ENCODE measurements at places on chromosomes 12 and 14.

- peak; percentile 34 for DNase-seq
Observed at GRCh38 chr14:67837011-67837624, 17.5 kb downstream of the RAD51B start.

DNA sequence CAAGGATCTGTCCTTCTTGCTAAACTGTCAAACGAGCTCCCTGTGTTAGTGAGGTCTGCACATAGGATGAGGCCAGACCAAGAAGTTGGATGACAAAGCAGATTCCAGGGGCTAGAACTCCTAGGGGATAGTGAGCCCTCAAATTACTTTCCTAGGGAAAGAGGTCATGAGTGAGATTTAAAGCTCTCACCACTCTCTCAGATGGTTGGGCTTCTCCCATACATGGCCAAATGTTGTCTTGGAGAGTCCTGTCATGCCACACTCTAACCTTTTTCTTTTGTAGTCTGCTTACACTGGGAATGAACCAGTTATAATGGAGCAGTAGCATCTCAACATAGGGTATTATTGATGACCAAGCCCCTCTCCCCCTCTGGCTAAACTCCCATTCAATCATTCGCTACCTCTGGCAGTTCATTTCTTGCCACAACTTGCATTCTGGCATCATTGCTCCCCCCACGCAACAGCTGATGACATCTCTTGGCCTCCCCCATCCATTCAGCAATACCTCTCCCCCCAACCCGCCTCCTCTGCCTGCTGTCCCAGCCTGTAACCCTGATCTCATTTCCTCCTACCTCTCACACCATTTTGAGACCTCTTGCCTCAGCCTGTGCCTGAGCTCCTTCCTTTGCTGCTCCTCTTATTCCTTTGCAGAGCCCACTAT, 64.7 kb upstream of the CISTR start:
- no peak for DNase-seq

- no peak for DNase-seq
Observed at GRCh38 chr12:110556705-110557104, 26.4 kb downstream of the PPTC7 start.

DNA sequence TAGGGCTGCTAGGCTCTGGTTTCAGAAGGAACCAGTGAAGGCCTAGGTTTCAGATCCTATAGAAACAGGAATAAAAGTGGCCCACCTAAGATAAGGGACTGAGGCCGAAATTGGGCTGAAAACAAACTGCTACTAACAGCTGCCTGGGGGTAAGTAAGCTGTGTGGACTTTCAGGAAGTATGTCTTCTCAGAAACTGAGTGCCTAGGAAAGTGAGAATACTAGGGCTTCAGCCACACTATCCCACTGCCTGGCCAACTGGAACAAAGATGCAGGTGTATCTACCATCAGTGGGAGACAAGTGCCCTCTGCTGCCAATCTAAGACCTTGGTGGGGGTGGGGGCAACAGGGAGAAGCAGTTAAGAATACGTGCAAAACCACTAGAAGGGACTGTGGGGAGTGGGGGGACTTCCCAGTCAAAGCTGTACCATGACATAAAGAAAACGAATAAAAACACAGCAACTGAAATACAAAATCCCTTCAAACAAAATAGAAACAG, 82.5 kb downstream of the MED13L start:
- peak; percentile 79 for DNase-seq

DNA sequence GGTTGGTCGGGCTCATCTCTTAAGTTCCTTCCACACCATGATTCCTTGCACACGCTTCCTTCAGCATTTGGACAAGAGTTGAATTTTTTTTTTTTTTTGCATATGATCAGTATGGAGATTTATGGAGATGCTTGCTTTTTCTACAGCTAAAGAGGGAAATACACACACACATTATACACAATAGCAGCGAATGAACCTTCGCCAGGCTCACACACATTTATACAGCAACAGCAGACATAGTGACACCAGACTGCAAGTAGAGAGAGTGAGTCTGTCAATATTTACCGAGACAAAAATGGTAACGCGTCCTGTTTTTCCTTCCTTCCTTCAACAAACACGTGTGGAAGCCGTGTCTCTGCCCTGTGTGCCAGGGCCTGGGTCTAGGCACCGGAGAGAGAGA, 897.9 kb downstream of the BCL11B start:
- no peak for DNase-seq

- no peak for DNase-seq
Observed at GRCh38 chr12:67798768-67799167, 150.2 kb downstream of the DYRK2 start.

DNA sequence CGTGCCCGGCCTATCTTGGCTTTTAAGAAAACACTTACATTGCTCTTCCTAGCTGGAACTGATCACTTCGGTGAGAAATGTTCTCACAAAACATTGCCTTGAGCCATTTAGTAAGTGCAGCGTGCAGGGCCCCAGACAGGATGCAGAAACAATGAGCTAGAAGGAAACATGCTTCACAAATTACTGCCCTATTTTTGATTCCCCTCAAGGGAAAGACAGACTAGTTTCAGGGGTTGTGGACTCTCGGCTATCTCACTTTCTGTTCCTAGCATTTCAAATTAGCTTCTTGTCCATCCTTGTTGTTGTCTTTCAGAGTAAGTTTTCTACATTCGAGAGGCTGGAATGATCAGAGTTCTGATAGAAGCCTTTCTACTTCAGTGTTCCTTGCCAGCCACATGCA, 21.6 kb downstream of the TGFB3 start:
- DNase-seq = peak; percentile 78

GRCh38 chr12:112803620-112804282, 12.2 kb downstream of the RPH3A start:
- DNase-seq = no peak

- no peak for DNase-seq
Observed at GRCh38 chr14:44961151-44961553, 595 bp downstream of the KLHL28 start.

DNA sequence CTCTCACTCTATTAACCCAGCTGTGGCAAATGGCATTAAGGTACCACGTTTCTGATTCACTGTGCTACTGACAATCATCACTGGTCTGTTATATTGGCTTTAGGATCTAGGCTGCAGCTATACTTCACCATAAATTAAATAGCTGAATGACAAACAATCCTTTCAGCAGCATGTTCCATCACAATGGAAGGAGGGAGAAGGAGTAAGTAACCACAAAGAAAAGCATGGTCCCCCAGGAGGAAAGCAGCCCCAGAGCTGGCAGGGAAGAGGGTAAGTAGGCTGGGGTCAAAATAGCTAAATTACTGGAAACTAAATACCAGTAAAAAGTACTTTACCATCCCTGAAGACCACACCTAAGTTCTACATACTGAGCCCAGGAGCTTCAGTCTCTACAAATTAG, 2.8 kb downstream of the ARMH4 start:
- DNase-seq = no peak

- no peak for DNase-seq
Observed at GRCh38 chr12:19208456-19208855, 78.9 kb downstream of the PLEKHA5 start.

- DNase-seq = no peak
Observed at GRCh38 chr12:49335118-49335954, 1.7 kb downstream of the C1QL4 start.

GRCh38 chr12:59632408-59632807, 36.6 kb downstream of the SLC16A7 start:
- no peak for DNase-seq

- no peak for DNase-seq
Observed at GRCh38 chr12:1851151-1851701, 30.9 kb downstream of the LRTM2 start.

GRCh38 chr12:71636704-71637115, 26.9 kb downstream of the ZFC3H1 start:
- DNase-seq = peak; percentile 12

DNA sequence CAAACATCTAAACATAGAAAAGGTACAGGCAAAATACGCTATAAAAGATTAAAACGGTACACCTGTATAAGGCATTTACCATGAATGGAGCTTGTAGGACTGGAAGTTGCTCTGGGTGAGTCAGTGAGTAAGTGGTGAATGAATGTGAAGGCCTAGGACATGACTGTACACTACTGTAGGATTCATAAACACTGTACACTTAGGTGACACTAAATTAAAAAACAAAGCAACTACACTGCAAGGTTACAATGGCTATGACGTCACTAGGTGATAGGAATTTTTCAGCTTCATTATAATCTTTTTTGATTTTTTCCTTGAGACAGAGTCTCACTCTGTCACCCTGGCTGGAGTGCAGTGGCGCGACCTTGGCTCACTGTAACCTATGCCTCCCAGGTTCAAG, 269.2 kb downstream of the KSR2 start:
- no peak for DNase-seq

GRCh38 chr14:89266754-89267153, 150.3 kb downstream of the FOXN3 start:
- no peak for DNase-seq

DNA sequence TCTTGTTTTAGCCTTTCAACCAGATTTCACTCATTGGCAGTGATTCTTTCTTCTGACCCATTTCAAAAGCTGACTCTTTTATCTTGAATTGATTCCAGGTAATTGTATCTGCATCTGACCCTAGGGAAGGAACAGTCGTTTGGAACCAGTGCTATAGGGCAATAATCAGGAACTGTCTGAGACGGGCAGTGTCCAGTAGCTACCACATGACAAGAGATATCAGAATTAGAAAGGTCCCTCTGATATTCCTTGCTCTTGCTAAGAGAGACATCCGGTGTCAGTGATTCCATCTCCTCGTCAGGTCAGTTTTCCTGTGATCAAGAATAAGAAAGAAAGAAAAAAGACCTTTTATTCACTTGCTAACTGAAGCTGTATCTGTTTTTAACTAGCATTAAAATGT, 47.8 kb upstream of the PDE3A start:
- DNase-seq = no peak

DNA sequence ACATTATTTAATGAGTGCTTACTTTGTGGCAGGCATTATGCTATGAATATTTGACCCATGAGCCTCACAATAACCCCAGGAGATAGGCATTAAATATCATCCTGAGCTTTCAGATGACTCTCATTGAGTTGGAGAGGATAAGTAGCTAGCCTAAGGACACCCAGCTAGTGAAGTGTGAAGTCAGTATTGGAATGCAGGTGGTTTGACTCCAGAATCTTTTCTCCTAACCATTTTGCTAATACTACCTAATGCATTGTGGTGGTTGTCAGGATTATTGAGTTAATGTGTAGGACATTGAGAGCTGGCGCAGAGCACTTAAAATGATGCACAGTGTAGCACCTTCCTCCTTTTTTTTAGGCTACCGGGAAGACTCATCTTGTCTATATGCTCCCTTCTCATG, 3.8 kb upstream of the CDKL1 start:
- no peak for DNase-seq

GRCh38 chr12:66692170-66692569, 13.3 kb upstream of the GRIP1 start:
- DNase-seq = no peak

GRCh38 chr12:81216739-81217138, 138.9 kb downstream of the ACSS3 start:
- no peak for DNase-seq

GRCh38 chr12:56694161-56694560, 6.1 kb upstream of the PTGES3 start:
- no peak for DNase-seq

DNA sequence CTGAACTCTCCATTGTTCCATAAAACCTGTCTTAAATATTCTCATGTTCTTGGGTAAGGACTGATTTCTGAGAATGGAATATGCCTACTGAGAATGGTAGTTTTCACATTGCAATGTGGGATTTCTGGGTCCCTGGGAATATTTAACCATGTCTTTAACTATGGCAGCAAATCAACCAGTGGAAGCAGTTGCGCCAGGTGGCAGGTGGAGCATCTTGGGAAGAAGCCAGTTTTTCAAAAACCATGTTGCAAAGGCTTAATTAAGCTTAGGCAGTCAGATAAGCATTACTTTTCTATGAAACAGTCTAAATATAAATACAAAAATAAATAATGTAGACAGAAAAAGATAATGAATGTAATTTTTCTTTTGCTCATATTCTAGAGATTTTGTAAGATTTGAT, 448.1 kb downstream of the ADAMTS20 start:
- no peak for DNase-seq

DNA sequence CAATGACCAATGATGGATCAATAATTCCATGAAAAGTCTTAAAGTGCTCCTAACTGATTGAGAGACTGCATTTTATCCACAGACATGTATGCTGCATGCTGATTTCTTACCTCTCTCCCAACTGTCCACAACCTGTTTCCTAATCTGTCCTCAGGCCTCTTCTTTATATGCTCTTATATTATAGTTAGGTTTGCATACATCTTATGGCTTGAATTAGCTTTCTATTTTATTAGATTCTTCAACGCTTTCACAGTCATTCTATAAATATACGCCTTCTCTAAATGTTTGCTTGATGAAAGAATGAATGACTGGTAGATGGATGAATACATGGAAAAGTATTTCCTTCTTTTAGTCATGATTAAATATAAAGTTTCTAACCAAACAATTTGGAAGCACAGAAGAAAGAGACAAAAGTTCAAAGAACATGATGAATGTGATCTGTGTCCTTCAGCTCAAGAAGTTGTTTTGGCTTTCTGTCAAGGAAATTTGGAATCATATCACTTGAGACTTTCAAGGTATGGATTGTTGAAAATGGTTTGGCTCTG, 91.8 kb upstream of the NPAS3 start:
- DNase-seq = no peak

DNA sequence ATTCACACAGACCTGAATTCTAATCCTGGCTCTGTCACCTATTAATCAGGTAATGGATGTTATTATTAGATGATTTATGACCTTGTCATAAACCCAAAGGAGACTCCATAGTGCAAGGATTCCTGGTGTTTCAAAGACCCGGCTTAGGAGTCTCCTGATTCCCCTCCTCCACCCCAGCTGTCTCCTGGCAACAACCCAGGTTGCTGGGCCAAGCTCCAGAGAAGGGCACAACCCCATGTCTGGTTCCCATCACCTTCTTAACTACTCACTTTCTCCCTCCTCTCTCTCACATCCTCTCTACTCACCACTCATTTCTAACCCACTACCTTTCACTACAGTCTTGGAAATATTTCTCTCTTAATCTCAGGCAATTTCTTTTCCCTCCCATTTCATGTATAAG, 41.6 kb downstream of the RHOJ start:
- DNase-seq = no peak

GRCh38 chr14:32286602-32287001, 42.5 kb upstream of the AKAP6 start:
- DNase-seq = no peak

GRCh38 chr12:124920353-124920935, 6.0 kb upstream of the UBC start:
- DNase-seq = no peak

DNA sequence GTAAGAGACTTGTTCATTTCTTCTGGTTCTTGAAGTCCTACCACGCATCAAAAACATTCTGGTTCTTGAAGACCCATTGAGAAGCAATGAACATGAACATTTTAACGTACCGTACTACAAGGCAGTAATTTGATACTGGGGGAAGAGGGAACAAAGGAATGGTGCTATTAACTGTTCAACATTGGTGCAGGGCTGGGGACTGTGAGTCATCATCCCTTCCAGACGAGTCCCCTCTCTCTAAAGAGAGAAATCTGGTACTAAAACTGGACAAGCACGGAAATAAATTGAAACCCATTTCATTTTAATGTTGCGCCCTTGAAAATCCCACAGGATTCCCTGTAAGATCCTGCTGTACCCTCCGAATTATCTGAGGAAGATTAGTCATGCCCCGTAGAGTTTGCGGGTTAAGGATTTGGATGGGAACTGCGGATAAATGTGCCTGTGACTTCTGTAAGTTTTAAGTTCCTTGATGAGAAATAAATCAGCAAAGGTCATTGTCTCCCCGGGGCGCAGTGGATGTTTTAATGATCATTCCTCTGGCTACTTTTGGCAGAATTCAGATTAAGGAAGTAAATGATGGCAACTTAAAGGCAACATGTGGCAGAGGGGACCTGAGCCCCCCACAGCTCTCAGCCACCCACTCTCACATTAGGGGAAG, 78.6 kb downstream of the KCNK13 start:
- DNase-seq = no peak
